Immature natural killer cell (primary cell): ENCODE measurements at places on chromosomes 11 and 22. TPM values are rescaled to one million over a fixed set of nuclear protein-coding genes. Genes with fewer than 3 reads are reported as not detected.

Gene FXYD6
- not detected for polyA plus RNA-seq

Gene KCTD14
- 0.82 TPM for polyA plus RNA-seq

Gene VSIG2
- not detected for polyA plus RNA-seq

Gene GRIA4
- not detected for polyA plus RNA-seq

Gene TRIM68
- polyA plus RNA-seq: 10.3 TPM

Gene TMEM151A
- not detected for polyA plus RNA-seq

Gene MAPK8IP1
- polyA plus RNA-seq: 0.08 TPM

Gene HINFP
- polyA plus RNA-seq: 11.0 TPM

Gene GPR83
- polyA plus RNA-seq: not detected

Gene MAPK8IP2
- not detected for polyA plus RNA-seq

Gene SCT
- polyA plus RNA-seq: not detected

Gene FGF19
- polyA plus RNA-seq: not detected

Gene FOSL1
- polyA plus RNA-seq: 0.13 TPM

Gene OR52H1
- not detected for polyA plus RNA-seq

Gene CALCA
- polyA plus RNA-seq: not detected
